ENCODE measurements at places on chromosomes 6 and 20. TPM values are rescaled to one million over a fixed set of nuclear protein-coding genes. Genes with fewer than 3 reads are reported as not detected.

ARG1 gene
- total RNA-seq, result not detected

CRIP3 gene
- not detected for total RNA-seq

GHRH gene
- not detected for total RNA-seq

UBE2J1 gene
- total RNA-seq, result 24.7 TPM

Data from Daoy (cell line).